ENCODE measurements at places on chromosomes 16 and 17.

- no peak for DNase-seq
These were observed 62.1 kb downstream of the DYNLRB2 start for GRCh38 chr16:80602894-80603293.

DNA sequence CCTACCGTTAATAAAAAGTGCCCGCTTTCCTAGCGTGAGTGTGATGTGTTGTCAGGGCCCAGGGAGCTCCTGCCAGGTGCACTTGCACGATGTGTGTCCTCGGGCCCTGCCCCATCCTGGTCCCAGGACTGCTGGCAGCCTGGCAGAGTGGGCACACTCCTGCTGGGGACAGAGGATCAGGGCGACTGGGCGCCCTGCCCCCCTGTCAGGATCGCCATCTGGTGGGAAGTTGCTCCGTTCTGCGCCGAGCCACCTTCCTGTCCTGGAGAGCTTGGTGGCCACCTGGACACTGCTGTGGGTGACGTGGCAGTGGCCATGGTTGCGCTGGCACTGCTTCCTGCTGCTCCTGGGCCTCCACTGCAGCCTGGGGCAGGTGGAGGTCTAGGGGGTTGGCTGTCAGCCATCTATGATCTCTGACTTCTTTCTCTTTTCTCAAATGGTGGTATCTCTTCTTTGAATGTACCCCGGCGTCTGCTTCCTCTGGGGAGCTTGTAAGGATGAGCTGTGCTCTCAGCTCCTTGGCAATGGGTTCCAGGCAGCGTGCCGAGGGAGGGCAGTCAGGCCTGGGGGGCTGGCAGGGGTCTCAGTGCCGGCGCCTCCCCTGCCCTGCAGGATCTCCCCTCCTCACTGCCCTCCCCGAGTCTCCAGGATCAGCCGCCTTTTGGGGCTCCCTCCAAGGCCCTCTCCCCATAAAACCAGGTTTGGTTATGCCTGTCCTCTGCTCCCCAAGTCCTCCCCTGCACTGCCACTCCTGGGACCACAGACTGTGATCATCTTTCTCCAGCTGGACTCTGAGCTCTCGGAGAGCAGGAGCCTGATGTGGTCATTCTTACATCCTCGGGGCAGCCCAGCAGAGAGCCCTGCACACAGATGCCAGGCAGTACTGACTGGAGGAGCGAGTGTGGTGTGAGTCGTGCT is 76.9 kb downstream of the AMFR start:
- no peak for DNase-seq

DNA sequence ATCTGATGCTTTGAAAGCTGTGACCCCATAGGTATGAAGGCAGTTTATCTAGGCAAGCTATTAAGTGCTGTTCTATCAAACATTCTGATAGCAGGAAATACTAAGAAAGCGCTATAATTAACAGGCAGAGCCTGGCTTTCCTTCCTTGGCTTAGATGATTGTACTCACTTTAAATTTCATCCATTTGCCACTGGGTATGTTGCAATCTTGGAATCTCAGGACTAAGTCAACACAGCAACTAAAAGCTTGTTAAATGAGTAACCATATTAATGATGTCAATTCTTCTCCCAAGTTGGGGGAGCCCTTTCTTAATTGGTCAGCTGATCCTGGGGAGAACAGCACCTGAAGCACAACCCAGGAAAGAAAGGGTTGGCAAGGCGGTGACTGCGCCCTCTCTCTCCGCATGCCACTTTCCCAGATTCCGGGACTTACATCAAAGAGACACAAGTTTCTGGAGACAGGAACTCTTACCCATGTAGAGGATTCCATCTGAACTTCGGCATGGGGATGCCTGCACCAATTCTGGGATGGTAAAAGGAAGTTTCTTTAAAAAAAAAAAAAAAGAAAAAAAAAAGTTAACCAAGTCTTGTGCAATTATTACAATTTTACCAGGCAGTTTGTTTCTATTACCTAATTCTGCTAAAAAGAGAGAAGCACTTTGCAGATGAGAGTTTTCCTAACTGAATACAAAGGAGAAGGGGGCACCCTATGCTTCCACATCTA is 54.4 kb upstream of the ICAM2 start:
- no peak for DNase-seq

DNA sequence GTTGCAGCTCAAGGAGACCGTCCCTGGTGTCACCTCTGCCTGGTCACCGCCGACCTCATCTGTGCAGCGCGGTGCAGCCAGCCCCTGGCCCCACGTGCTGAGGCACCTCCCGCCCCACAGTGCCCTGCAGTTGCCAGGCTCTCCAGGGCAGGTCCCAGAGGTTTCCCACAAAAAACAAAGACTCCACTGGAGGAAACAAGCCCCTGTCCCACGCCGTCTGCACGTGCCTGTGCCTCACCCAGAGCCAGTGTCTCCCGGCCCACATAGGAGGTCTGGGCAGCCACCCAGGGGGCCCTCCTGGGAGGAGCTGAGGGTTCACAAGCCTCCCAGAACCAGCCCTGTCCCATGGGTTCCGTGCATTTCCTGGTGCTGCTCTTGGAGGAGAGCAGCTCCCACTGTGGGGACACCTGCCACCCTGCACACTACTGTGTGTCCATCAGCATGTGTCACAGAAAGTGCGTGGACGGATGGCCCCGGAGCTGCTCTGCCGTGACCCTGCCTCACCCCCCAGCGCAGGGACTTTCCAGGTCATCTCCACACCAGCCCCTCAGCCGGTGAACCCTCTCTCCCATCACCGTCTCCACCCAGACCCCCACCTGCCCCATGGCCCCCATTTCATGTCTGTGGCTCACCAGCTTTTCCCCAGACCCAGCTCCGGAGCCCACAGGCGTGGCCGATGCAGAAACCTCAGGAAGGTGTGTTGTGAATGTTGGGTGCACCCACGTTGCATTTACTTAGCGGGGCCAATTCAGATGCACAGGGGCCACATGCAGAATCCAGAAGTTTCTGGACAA is 17.0 kb upstream of the CDH15 start:
- no peak for DNase-seq

- no peak for DNase-seq
These were observed 32.5 kb upstream of the CDH8 start for GRCh38 chr16:62068747-62069146.

DNA sequence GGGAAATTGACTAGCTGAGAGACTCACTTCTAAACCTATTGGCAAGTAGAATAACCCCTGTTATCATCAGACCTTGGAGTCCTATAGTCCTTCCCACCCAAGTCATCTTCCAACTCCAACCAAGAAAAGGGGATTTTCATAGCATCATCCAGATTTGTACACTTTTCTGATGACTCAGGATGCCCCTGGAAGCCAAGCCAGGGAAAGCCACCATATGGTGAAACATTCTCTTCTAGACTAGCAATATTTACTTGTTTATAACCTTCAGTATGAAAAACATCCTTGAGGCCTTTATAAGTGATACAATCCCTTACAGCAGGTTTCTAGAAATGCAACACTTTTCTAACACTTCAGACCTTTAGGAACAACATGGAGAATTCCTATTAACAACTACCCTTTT is 618.8 kb upstream of the CDH11 start:
- no peak for DNase-seq

DNA sequence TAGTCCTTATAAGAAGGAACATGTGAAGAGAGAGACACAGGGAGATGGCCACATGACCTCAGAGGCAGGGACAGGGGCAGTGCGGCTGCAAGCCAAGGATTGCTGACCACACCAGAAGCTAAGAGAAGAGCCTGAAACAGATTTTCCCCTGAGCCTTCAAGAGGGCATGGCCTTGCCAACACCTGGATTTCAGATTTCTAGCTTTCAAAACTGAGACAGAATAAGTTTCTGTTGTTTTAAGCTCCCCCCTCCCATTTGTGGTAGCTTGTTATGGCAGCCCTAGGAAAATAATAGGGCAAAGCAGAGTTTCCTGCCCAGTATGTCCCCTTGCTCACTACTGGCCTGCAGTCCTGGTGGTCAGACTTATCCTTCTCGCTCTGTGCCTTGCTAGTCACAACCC is 204.5 kb downstream of the CCDC182 start:
- no peak for DNase-seq

DNA sequence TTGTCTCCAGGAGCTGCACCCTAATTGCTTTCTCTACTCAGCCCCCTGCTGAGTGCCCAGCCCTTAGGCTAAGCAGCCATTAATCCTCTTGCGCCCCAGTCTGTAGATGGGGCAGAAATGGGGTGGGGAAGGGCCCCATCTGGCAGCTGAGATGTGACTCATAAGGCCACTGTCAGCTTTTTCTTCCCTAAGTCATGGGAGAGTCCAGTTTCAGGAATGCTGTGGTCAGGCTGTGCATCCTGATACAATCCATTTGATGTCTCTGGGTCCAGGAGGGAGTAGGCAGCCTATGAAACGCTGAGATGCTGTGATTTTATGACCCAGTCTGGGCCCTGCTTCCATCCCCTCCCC is 12.3 kb downstream of the PLXDC1 start:
- DNase-seq: no peak

- no peak for DNase-seq
These were observed 3.9 kb downstream of the CARMIL2 start for GRCh38 chr16:67648764-67649407.

- no peak for DNase-seq
These were observed 206.8 kb upstream of the MON1B start for GRCh38 chr16:76984196-76984595.

DNA sequence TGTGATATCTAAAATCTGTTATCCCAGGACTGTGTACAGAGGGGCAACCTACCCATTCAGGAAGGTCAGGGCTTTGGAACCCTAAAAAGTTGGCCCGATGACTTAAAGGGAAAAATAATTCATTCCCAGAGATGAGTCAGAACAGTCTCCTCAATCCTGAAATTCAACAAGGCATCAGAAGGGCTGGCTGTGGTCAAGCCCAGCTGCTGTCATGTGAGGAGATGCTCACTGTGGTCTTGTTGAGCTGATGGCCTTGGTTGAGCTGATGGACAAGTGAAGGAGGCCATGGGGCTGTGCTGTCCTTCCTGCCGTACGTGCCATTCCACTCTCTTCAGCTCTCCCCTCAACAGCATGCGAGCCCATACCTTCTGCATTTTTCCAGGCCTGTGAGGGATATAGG is 20.9 kb upstream of the DRG2 start:
- no peak for DNase-seq

- no peak for DNase-seq
These were observed 86.1 kb upstream of the HSBP1 start for GRCh38 chr16:83721676-83722075.

DNA sequence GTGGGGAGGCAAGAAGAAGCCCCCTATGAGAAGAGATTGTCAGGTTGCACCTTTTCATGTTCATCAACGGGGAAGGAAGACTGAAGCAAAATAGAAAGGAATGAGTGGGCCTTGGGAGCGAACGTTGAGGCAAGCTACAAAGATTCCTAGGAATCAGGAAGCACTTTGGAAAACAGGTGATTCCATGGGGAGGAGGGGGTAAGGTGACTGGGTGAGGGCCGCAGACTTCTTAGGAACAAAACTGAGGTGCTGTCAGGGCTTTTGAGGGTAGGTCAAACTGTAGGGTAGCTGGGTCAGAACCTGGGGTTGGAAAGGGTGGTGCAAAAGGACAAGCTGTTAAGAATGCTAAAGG is 528 bp downstream of the ITFG1 start:
- no peak for DNase-seq

- no peak for DNase-seq
These were observed 11.0 kb downstream of the EMC6 start for GRCh38 chr17:3679531-3680126.

GRCh38 chr17:33097411-33097810 is 105.8 kb downstream of the SPACA3 start:
- DNase-seq: no peak

DNA sequence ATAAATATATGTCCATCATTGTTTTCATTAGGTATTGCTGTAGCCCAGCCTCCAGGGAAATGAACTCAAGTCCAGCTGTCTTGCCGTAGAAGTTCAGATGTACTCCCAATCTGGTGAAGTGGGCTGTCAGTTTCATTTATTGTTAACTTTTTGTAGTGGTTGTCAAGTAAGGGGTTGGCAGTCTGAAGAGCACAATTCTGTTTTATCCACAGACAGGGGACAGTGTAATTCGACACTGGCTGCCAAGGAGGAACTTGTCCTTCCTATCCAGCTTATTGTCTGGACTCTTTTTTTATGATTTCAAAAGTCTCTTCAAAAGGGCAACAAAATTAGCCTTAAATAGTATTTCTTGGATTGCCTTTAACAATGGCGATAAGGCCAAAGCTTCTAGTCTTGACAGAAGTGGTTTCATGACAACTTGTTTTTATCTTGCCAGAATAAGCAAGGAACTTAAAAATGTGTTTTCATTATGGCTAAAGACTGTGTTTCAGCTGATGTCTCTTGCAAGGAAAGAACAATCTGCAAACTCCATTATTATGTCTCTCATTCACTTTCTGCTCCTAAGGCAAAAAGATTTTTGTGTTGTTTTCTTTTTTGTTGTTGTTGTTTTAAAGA is 73.9 kb upstream of the TANC2 start:
- DNase-seq: no peak

GRCh38 chr16:64459821-64460220 is 662.0 kb downstream of the CDH11 start:
- no peak for DNase-seq

GRCh38 chr17:10170233-10170632 is 28.2 kb downstream of the GAS7 start:
- no peak for DNase-seq

DNA sequence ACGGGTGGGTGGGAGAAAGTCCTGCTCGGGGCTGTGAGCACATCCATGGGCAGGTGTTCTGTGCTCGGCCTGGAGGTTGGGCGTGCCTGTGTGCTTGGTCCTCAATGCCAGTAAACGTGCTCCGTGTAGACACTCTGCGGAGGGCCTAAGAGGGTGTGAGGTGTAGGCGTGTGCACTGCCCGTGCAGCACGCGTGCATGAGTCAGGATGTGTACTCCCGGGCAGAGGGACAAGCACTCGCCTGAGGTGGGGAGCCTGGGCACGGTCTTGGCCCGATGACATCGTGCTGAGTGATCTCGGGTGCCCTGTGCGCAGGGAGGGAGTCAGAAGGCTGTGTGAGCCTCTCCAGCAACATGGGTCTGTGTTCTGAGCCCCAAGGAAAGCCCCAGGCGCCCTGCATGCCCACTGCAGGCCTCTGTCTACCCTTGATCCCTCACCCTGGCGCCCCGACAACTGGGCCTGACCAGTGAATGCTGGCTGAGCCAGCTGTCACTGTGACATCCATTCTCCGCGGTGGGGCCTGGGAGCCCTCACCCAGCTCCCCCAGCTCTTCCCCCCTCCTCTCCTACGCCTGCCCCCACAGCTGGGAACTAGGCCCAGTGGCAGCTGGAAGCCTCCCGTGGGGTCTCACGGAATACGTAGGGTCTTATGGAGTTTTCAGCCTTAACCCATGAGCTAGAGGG is 23.5 kb upstream of the NXPH3 start:
- DNase-seq: no peak

- DNase-seq: no peak
These were observed 20.3 kb upstream of the CALB2 start for GRCh38 chr16:71338193-71338592.

DNA sequence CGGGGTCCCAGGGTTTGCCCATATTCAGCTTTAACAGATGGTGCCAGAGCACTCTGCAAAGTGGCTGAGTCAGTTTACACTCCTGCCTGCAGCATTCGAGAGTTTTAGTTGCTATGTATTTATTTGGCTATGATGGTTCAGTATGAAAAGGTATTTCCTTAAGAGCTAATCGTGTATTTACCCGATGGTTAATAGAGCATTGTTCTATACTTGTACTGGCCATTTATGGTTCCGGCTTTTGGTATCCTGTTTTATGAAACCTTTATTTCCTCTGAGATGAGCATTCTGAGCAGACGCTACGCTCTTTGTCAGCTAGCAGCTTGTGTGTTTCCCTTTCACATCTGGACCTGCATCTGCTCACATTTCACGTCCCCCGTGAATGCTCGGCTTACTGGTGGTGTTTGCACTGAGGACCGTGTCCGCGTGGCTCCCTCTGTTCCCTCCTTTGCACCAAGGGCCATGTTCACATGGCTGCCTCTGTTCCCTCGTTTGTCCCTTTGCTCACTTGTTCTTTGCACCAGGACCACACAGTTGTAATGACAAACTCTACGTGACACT is 149.1 kb upstream of the CHMP6 start:
- DNase-seq: no peak

All from stimulated activated naive CD8-positive, alpha-beta T cell treated with anti-CD3 and anti-CD28 coated beads, Interleukin-15, amount 100 ng/mL, for 72 hours (primary cell).